ENCODE measurements at places on chromosomes 7 and 10.

- DNase-seq, result no peak
Observed at GRCh38 chr7:120740348-120740747, 117.6 kb downstream of the TSPAN12 start.

GRCh38 chr7:100091411-100092181, 2.8 kb downstream of the COPS6 start:
- DNase-seq, result no peak

DNA sequence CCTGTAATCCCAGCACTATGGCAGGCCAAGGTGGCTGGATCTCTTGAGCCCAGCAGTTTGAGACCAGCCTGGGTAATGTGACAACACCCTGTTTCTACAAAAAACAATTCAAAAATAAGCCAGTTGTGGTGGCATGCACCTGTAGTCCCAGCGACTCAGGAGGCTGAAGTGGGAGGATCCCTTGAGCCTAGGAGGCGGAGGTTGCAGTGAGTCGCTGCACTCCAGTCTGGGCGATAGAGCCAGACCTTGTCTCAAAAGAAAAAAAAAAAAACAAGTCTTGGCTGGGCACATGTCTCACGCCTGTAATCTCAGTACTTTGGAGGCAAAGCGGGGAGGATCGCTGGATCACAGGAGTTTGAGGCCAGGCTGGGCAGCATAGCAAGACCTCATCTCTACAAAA, 74.6 kb upstream of the PDSS1 start:
- no peak for DNase-seq

DNA sequence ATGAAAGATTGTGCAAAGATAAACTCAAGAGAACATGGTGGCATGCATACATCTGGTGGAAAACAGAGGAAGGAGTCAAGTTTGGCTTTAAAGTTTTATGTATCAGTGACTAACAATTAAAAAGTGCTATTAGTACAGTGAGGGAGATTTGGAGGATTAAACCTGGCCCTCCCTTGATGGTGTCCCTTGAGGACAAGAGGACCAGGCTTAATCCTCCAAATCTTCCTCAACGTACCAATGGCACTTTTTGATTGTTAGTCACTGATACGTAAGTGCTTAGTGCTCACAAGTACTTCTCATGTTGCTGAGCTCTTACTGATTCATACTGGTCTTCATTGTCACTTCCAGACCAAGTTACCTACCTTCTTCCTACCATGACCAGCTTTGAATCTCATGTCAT, 47.2 kb upstream of the SEMA3E start:
- no peak for DNase-seq

- no peak for DNase-seq
Observed at GRCh38 chr10:98029149-98030092, 1.0 kb downstream of the CRTAC1 start.

DNA sequence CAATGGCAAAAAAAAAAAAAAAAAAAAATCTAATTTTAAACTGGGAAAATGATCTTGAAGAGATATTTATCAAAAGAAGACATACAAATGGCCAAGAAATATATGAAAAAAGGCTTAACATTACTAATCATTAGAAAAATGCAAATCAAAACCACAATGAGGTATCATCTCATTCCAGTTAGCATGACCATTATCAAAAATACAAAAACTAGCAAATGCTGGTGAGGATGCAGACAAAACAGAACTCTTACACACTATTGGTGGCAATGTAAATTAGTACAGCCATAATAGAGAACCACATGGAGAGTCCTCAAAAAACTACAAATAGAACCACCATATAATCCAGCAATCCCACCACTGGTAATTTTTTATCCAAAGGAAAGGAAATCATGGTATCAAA, 489.6 kb downstream of the TNS3 start:
- no peak for DNase-seq

All from activated gamma-delta T cell treated with anti-CD3 and anti-CD28 coated beads, Interleukin-2, amount 50 U/mL, for 16 hours (primary cell).